Bronchial epithelial cell (primary cell): ENCODE measurements at places on chromosomes 2 and 18. TPM values are rescaled to one million over a fixed set of nuclear protein-coding genes. Genes with fewer than 3 reads are reported as not detected.

SERPINB3 gene
- 22.4 and 165 TPM in 2 replicates for total RNA-seq

GRCh38 chr2:134682726-134683125 is 36.1 kb downstream of the TMEM163 start:
- DNase-seq = no peak

- DNase-seq = no peak
These were observed 44.5 kb downstream of the METTL8 start for GRCh38 chr2:171389325-171389724.

IL36G gene
- 0.51 TPM in 1 of 2 replicates, not detected in the other for total RNA-seq

DNA sequence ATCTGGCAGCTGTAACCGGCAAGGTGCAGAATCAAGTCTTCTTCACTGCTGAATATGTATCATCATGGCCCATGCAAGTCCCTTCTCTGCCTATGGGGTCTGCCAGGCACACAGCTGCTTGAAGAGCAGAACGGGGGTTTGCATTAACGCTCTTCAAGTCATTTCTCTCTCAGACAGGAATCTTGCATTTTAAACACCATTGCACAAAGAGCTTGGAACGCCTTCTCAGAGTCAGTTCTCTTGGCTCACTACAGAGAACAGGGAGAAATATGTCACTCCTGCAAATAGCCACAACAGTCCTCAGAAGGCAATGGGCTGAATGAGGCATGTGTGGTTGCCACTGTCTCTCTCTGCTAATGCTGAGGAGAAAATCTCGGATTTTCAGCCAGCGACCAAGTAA is 2173.5 kb upstream of the PIK3C3 start:
- no peak for DNase-seq

COL6A3 gene
- 0.64 and 16.6 TPM in 2 replicates for total RNA-seq
